ENCODE measurements at places on chromosomes 3 and 15.

GRCh38 chr15:70171256-70171886 lies 73.7 kb upstream of the TLE3 start:
- no peak for DNase-seq

- DNase-seq: no peak
These were observed 15.5 kb downstream of the TRAK1 start for GRCh38 chr3:42106646-42107045.

- no peak for DNase-seq
These were observed 46.4 kb upstream of the TFRC start for GRCh38 chr3:196128172-196128843.

- no peak for DNase-seq
These were observed 182.2 kb upstream of the ICE2 start for GRCh38 chr15:60661080-60661645.

- DNase-seq: no peak
These were observed 10.6 kb downstream of the MELTF start for GRCh38 chr3:197019021-197019420.

GRCh38 chr15:86256628-86257027 lies 177.0 kb downstream of the AGBL1 start:
- no peak for DNase-seq

- no peak for DNase-seq
These were observed 25.8 kb downstream of the RAF1 start for GRCh38 chr3:12638105-12638504.

DNA sequence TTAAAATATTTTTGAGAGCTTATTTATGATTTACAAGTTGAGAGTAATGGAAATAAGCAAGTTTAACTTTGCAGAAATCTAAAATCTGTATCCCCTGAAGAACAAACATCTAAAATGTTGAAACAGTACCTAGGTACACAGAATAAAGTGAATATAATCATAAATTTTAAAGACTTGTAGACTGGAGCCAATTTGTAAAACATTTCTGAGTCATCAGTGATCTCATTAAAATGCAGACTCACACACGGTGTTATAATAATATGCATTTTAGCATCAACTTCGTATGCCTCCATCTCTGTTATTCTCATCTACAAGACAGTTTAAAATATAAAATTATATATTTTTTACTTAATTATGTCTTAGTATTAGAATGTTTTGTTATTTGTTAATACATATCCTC lies 399.5 kb upstream of the GOLIM4 start:
- no peak for DNase-seq

- no peak for DNase-seq
These were observed 49.9 kb downstream of the FNDC3B start for GRCh38 chr3:172089250-172089649.

DNA sequence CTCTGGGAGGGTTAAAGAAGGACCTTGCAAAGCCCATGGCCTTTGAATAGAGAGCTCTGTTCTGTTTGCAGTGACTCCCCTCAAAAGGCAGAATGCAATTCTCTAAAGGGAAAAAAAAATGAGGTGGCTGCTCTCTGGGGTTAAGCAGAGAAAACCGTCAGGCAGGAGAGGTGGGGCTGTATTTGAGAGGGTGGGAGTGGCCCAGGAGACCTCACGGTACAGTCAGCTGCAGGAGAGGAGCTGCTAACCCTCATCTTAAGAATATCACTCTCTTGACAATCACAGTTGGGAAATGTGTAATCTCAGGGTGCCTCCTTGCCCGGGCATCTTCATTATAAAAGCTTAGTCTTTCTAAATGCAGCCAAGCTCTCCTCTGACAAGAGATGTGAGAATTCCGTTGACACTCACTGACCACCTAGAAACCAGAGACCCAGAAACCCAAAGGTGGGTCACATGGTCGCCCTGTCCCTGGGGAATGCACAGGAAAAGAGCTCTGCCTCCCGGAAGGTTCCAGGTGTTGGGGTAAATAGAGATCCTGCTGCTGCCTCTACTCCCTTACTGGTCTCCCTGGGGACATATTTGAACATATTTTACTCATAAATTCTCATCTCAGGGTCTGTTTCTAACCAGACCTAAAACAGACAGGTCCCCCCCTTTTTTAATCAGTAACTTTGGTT lies 159.1 kb upstream of the CTDSPL start:
- no peak for DNase-seq

DNA sequence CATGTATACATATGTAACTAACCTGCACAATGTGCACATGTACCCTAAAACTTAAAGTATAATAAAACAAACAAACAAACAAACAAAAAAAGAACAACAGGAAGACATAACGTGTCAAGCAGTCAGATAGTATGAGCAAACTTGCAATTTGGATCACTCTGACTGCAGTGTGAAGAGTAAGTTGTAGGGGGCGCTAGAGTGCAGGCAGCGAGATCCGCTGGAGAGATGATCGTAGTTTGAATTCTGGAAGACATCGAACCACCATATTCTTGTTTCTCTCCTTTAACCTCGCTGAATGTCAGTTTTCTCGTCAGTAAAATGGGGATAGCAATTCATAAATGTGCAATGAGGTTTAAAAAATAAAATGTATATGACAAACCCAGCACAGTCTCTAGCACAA lies 165.2 kb upstream of the LMCD1 start:
- no peak for DNase-seq

GRCh38 chr3:143222981-143223380 lies 103.4 kb downstream of the CHST2 start:
- DNase-seq: no peak

DNA sequence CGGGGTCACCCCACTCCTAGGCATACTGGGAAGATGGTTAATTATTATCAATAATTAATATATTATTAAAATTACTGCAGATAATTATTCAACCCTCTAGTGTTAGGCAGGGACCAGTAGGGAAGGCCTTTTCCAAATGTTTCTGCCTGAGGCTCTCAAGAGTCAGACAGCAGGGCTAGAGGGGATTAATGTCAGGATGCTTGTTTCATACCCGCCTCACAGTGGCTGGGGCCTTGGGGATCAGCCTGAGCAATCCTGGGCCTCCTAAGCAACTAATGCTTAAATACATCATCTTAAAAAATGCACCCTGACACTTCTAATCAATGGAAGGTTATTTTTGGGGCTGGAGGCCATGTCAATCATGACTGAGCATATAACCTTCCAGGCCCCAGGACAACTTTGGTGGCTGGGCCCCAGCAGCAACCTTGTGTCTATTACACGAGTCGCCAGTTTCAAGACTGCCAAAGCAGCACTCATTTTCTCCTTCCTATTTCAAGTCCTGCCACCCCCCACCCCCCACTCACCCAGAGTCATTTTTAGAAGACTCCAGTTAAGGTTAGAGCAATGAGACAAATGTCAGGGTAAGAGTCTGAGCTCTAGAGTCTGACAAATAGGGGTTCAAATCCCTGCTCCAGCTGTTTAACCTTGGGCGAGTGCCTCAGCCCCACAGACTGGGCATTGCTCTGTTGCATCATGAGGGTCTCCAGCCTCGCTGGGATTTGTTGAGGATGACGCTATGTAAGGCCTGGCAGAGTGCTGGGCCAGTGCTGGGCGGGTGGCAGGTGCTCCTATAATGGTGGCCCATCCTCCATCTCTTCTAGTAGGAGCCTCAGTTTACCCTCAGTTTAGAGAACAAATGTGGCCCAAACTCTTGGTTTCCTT lies 6.1 kb downstream of the AMOTL2 start:
- DNase-seq: no peak

DNA sequence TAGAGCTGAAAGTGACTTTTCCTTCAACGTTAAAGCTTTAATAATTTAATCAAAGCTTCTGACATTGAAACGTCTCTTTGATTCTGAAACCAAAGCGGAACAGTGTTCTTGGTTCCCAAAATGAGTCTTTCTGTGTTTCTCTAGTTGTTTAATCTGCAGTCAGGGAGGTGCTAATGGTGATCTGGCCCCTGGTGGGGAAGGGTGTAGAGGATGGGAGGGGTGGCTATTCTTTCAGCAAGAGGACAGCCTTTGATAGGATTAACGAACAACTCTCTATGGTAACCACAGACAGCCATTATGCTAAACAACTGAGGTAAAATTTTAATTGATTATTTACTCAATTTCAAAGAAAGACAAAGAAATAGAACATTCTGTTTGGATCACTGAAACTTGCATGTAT lies 79.9 kb upstream of the CADPS start:
- no peak for DNase-seq

Measured in HTR-8/SVneo (cell line).